Activated CD8-positive, alpha-beta T cell treated with anti-CD3 and anti-CD28 coated beads for 36 hours (primary cell): ENCODE measurements at places on chromosomes 16 and 17. TPM values are rescaled to one million over a fixed set of nuclear protein-coding genes. Genes with fewer than 3 reads are reported as not detected.

DNA sequence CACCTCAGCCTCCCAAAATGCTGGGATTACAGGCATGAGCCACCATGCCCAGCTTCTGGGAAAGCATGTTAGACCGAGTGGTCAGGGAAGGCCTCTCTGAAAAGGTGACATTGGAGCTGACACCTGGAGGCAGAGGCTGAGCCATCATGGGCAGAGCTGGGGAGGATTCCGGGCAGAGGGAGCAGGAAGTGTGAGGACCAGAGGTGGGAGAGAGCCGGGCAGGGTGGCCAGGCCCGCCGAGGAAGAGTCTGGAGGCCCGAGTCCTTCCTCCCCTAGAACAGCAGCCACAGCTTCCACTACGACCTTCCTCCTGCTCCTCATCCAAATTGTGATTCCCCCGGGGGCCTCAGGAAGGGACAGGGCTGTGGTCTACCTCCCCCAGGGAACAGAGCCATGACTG lies 74.7 kb downstream of the COG7 start:
- no peak overlapping the region for H3K4me3 ChIP-seq
- no peak for DNase-seq
- H3K27me3 ChIP-seq = peaks cover 8% of the 10 kb centered on the region
- H3K4me1 ChIP-seq = no peaks in the 10 kb centered on the region

GRCh38 chr17:67280279-67280678 lies 35.3 kb upstream of the HELZ start:
- H3K36me3 ChIP-seq = no peaks in the 10 kb centered on the region
- H3K27ac ChIP-seq = no peak overlapping the region
- H3K27me3 ChIP-seq = no peaks in the 10 kb centered on the region
- H3K4me1 ChIP-seq = no peaks in the 10 kb centered on the region
- DNase-seq = no peak

DNA sequence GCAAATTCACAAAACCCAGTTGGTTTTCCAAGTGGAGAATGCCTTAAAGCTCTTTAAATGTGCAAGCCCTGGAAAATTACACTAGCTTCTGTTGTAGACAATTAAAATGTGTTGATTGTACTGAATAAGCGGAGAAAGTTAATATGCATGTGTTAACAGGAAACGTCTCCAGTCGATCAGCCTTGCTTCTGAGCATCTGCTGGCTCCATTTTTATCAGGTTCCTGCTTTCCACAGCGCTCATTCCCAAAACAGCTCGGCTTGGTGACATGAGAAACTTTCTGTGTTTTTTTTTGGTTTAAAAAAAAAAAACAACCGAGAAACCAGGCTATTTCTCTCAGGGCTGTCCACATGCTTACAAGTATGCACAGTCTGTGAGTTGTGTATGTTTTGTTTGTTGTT lies 60.7 kb downstream of the VPS35L start:
- no peak overlapping the region for H3K4me3 ChIP-seq
- peaks cover 12% of the 10 kb centered on the region for H3K36me3 ChIP-seq
- DNase-seq = no peak
- no peaks in the 10 kb centered on the region for H3K27me3 ChIP-seq

- no peak overlapping the region for H3K4me3 ChIP-seq
- H3K4me1 ChIP-seq = peaks cover 33% of the 10 kb centered on the region
- peak overlapping the region; percentile 35 for H3K27ac ChIP-seq
- peak; percentile 66 for DNase-seq
- no peaks in the 10 kb centered on the region for H3K36me3 ChIP-seq
Observed at GRCh38 chr17:37770631-37771518, 26.0 kb upstream of the HNF1B start.

DNA sequence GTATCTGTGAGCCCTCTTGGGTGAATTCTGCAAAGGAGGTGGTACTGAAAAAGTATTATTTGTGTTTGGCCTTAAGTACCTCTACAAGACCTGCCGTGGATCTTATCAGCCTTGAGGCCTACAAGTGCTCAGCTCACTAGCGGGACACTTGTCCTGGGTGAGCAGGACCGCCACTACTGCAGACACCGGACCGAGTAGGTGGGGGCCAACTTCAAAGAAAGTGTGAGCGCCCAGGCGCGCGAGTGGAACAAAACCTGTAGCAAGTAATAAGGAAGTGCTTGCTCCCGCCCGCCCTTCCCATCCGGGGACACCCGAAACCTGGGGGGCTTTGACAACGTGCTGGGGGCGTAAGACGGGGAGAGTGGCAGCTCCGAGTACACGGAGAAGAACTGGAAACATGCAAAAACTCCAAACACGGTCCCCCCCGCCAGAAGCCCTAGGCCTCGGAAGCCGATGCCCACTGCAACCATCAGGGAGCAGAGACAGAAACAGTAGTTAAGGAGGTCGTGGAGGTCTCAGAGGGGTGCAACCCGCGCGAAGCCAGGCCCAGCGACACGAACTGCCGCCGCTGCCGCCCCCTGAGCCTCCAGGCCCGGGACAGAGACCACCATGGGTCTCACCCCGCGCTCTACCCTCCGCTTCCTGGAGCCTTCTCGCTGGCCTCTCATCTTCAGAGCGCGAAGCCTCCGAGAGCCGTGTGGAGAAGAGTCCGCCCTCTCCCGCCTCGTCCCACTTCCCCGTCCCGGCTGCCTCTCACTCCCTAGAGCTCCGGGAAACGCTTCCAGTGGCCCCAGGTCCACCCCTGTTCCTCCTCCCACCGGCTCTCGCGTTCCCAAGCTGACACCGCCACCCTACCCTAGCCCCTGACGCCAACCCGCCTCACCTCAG lies 537 bp downstream of the CNOT1 start:
- peak; percentile 71 for DNase-seq
- peak overlapping the region; percentile 100 for H3K4me3 ChIP-seq
- H3K36me3 ChIP-seq = peaks cover 33% of the 10 kb centered on the region
- no peaks in the 10 kb centered on the region for H3K27me3 ChIP-seq
- H3K27ac ChIP-seq = peak overlapping the region; percentile 100
- peaks cover 29% of the 10 kb centered on the region for H3K4me1 ChIP-seq

GRCh38 chr16:62035115-62036092 lies 834 bp downstream of the CDH8 start:
- H3K4me1 ChIP-seq = no peaks in the 10 kb centered on the region
- H3K27me3 ChIP-seq = peaks cover 29% of the 10 kb centered on the region
- no peak overlapping the region for H3K4me3 ChIP-seq
- no peak overlapping the region for H3K27ac ChIP-seq
- no peak for DNase-seq

GRCh38 chr16:83723244-83723643 lies 84.5 kb upstream of the HSBP1 start:
- no peaks in the 10 kb centered on the region for H3K27me3 ChIP-seq
- H3K4me3 ChIP-seq = no peak overlapping the region
- no peak overlapping the region for H3K27ac ChIP-seq
- no peak for DNase-seq
- H3K4me1 ChIP-seq = peaks cover 5% of the 10 kb centered on the region

DNA sequence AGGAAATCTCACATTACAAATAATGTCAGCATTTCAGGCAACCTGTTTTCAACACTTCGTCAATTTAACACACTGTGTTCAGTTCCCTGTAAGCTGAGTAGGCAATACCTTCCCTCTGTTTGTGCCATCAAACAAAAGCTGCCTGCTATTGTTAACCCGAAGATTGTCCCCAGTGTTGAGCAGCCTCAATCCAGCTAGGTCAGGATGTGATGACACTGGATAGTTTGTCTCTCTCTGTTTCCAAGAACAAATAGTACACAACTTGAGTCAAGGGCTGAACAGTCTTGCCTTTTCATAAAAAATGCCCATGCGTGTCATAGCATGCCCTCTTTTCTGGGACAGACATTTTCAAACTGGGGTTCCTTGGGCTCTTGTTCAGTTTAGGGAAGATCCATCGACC lies 36.4 kb downstream of the HSD17B2 start:
- no peaks in the 10 kb centered on the region for H3K36me3 ChIP-seq
- H3K27me3 ChIP-seq = peaks cover 11% of the 10 kb centered on the region
- DNase-seq = no peak

DNA sequence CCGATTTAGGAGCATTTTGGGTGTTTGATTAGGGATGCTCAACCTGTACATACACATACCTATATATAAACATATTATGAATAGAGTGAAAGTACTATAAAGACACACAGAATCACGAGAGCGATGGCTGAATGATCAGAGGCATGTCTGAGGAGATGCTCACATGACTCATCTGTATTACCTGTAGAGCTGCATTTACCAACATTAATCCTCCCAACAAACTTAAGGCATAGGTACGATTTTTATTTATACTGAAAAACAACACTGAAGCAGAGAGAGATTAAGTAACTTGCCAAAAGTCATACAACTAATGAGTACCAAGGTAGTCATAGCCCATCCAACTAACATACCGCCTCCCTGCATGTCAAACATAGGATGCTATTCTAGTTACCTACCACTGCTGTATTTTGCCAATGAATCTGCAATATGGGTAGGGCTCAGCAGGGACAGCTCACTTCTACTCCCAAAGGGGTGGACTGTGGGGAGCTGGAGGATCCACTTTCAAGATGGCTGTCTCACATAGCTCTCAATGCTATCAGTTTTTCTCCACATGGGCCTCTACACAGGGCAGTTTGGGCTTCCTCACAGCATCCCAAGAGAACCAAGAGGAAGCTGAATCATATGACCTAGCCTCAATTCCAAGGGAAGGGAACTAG lies 7.3 kb downstream of the CYB5D1 start:
- H3K36me3 ChIP-seq = peaks cover 37% of the 10 kb centered on the region
- no peak overlapping the region for H3K4me3 ChIP-seq
- DNase-seq = no peak
- H3K27ac ChIP-seq = no peak overlapping the region

DNA sequence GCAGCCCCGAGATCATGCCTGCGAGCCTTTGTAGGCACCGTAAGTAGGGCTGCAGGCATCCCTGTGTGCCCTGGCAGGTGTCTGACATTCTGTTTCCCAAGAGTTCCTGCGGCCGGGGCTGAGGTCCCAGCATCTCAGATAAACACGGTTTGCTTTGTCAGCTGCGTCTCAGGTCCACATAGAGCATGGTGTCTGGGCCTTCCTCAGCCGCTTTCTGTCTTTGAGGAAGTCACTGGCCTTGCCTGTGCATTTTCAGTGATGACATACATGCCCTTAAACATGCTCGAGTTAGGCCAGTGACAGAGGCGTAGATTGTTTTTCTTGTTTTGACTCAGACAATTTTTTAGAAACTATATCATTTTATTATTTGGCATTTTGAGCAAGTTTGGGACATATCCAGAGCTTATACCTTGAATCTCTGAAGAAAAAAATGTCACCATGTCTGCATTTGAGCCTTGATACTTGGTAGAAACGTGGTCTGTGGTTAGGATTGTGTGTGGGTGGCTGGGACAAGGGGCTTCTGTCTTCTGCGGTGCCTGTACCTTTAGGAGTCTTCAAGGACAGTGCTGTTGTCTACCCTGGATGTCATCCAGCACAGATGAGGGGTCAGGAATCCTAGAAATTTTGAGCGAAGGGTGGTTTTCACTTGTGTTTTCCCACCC lies 105.8 kb downstream of the SNX29 start:
- peak; percentile 60 for DNase-seq
- peaks cover 54% of the 10 kb centered on the region for H3K4me1 ChIP-seq
- H3K27ac ChIP-seq = peak overlapping the region; percentile 89

- H3K4me1 ChIP-seq = peaks cover 51% of the 10 kb centered on the region
- peak; percentile 90 for DNase-seq
Observed at GRCh38 chr17:36722121-36722902, 120.9 kb downstream of the MRM1 start.

DNA sequence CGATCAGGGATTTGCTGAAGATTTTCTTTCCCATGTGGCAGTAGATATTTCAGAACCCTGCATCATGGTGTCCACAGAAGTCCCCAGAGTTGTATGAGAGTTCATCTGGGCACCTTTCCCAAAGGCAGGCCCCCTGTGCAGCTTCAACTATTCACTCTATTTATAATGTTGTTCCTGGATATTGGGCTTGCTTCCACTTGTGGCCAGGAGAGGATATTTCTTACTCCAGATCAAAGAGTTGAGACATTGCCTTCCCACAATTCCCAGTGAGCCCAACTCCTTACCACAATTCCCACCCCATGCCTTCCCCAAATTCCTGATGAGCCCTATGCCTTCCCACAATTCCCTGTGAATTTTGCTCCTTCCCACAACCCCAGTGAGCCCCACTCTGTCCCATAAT lies 206.9 kb downstream of the WWOX start:
- no peak for DNase-seq
- H3K27me3 ChIP-seq = no peaks in the 10 kb centered on the region
- H3K36me3 ChIP-seq = no peaks in the 10 kb centered on the region
- no peak overlapping the region for H3K4me3 ChIP-seq
- no peak overlapping the region for H3K27ac ChIP-seq
- H3K4me1 ChIP-seq = peaks cover 7% of the 10 kb centered on the region

The NPIPA2 gene
- total RNA-seq = 4.1 TPM

The KRT16 gene
- total RNA-seq = not detected
